Stimulated activated CD8-positive, alpha-beta memory T cell treated with anti-CD3 and anti-CD28 coated beads, Interleukin-15, amount 100 ng/mL, for 24 hours (primary cell): ENCODE measurements at places on chromosomes 16 and 17.

- no peak for DNase-seq
These were observed 616 bp downstream of the ACTG1 start for GRCh38 chr17:81511804-81512561.

DNA sequence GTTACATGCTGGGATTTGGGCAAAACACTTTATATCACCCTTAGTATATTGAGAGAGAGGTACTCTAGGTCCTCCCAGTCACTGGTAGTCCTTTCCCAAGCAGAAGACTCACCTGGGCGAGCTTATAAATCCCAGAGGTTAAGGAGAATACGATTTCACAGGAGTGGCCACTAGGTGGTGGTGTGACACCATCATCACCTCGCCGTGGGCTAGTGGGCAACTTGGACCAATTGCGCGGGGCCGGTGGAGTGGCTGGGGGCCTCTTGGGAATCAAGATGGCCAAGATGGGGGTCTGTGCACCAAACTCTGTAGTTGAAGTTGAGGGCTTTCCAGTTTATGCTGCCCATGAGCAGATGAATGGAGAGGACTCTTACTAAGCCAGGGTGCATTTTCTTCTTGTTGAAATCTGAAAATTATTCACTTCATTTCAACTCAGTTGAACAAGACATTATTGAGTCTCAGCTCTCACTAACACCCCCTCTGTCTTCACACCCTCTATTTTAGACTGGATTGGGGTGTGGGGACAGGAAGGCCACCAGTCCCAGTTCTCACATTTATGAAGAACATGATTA is 38.2 kb upstream of the PIRT start:
- no peak for DNase-seq

DNA sequence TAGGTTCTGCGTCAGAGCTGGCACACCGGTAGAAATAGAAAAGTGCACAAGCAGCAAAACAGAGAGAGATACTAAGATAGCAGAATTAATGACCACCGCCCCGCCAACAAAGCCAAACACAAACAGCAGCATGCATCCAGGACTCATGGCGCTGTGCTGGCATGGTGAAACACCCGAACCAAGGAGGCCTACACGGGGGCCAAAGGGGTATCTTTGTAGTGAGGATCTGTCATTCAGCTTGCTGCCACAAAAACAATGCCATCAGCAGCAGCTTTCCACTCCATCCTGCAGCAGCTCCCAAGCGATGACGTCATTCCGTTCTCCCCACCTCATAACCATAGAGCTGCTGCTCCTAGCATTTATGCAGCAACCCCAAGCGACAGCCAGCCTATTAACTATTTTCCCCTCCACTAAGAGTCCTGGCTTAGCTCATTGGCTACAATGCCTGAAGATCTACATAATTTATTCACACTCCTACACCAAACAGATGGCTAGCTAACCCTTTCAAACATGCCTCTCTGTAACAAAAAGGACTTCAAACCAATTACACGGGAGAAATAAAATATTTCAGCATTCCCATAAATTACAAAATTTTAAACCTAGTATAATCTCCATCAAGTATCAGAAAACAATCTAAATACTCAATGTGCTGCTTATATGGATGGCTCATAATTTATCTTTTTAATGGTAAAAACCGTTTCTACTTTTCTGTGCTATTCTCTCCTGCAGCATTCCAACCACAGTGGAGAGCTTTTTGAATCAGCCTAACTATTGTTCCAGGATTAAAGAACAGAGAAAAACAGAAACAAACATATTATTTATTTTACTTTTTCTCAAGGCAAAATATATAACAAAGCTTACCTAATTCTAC is 73.9 kb downstream of the SPAG9 start:
- DNase-seq = no peak

GRCh38 chr16:30374538-30374937 is at the start of gene MYL11:
Gene MYL11 (plus strand): TSS chr16:30374802. CDS start chr16:30374858, 56 bp downstream.
- no peak for DNase-seq

DNA sequence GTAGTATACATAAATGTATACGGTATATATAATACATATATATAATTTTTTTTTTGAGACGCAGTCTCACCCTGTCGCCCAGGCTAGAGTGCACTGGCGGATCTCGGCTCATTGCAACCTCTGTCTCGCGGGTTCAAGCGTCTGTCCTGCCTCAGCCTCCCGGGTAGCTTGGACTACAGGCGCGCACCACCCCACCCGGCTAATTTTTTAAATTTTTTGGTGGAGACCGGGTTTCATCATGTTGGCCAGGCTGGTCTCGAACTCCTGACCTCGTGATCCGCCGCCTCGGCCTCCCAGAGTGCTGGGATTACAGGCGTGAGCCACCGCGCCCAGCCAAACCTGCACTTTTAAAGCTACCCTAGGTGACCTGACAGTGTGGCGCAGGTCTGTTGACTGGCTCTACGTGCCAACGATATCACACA is 745 bp downstream of the PAM16 start:
- DNase-seq = no peak

DNA sequence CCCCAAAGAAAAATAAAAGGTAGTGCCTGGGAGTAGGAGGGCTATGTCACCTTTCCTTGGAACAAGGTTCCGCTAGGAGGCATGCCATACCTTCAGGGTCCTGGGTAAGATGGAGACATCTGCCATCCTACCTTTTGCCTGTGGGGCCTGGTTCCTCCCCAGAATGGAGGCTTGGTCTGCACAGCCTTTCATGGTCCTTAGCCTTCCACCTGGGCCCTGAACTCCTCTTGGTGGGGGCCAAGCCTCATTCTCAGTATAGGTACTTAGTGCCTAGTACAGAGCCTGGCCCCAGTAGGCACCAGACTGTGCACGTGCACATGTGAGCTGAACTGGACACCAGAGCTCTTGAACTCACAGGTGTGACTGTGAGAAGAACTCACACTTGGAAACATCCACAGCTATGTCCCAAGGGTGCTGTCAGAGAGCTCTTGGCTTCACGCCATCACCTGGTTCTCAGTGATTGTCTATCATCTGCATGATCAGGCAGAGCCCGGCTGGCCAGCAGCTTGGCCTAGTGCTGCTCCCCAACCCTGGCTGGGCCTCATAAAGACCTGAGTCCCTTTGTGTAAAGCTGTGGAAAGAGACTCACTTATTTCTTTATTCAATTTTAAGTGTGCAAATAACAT is 143.2 kb downstream of the SOCS1 start:
- DNase-seq = no peak

GRCh38 chr16:4184038-4184702 is 57.7 kb downstream of the SRL start:
- DNase-seq = no peak

DNA sequence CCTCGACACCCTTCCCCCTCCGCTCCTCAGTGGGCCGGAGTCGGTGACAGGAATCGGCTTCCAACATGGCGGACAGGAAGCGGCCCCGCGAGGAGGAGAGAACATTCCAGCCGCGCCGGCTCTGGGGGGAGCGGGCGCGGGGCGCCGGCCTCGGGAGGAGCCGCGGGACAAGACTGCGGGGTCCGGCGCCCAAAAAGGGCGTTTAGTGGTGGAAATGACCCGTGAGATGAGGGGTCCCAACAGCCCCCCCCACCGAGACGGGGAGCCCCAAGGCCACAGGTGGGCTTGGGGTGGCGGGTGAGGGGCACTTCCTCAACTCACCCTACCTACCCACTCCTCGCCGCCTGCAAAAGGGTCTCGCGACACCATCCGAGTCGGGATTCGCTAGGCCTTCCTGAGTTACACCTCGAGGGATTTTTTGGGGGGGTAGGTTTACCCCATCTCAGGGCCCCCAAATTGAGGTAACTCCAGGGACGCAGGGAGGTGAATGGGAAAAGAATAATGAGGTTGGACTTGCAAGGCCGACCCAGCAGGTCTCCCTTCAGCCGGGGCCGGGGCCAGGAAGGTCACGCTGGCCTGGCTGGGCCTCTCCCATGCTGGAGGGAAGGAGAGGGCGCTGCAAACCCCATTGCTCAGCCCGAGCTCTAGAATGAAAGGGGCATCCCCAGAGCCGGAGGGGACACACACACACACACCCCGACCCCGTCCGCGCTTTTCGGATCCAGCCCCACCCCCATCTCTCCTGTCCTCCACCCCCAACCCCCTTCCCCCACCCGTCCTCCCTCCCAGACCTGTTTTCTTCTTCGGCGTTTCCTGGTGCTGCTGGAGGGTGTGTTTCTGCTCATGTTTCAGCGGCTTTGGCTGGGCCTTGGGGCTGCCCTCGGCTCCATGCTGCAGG is 707 bp downstream of the NUFIP2 start:
- peak; percentile 31 for DNase-seq

GRCh38 chr17:32504166-32504990 is 17.6 kb downstream of the CDK5R1 start:
- no peak for DNase-seq

- DNase-seq = no peak
These were observed 696 bp upstream of the PSMC5 start for GRCh38 chr17:63826468-63827001.

GRCh38 chr17:65228734-65229620 is 91.8 kb downstream of the RGS9 start:
- DNase-seq = no peak

- DNase-seq = no peak
These were observed 9.7 kb downstream of the RHBDF2 start for GRCh38 chr17:76491271-76492122.

DNA sequence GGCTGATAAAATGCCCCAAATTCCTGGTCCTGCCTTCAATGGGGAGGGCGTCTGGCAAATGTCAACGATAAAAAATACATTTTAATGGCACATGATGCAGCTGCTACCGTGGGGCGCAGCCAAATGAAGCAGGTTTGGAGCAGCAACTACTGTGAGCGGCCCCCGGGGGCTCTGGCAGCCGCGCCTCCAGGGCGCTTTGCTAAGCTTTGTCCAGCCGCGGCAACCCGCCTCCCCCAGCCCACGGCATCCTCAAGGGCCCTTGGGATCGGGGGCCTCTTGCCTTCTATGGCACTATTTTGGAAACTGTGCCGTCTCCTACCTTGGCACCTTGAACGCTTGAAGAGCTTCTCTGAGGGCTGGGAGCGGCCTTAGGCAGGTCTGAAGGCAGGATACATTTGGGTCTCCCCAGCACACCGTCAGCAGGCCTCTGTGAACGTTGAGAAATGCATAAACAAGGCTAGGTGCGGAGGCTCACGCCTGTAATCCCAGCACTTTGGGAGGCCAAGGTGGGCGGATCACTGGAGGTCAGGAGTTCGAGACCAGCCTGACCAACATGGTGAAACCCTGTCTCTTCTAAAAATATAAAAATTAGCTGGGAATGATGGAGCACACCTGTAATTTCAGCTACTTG is 25.1 kb downstream of the TBX4 start:
- no peak for DNase-seq

- DNase-seq = peak; percentile 28
These were observed 32.1 kb upstream of the PRKCB start for GRCh38 chr16:23803591-23804123.

- DNase-seq = no peak
These were observed 356.6 kb upstream of the XYLT1 start for GRCh38 chr16:17827313-17827712.

GRCh38 chr16:50047864-50048263 is 17.9 kb upstream of the HEATR3 start:
- no peak for DNase-seq

DNA sequence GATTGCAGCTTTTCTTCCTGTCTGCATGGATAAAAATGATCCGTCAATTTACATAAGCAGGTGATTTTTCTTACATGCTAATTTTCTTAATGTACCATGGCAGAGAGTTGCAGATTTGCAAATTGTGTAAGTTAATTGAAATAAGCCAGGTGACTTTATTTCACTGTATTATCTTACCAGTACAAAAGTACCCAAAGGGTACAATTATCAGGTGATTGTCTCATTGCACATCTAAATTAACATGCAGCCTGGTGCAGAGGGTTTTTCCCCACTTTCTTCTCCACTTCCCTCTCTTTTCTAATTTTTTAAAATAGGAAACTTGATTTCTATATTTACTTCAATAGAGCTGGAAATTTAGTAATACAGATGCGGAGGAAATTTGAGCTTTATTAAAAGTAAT is 11.2 kb downstream of the NLK start:
- no peak for DNase-seq

DNA sequence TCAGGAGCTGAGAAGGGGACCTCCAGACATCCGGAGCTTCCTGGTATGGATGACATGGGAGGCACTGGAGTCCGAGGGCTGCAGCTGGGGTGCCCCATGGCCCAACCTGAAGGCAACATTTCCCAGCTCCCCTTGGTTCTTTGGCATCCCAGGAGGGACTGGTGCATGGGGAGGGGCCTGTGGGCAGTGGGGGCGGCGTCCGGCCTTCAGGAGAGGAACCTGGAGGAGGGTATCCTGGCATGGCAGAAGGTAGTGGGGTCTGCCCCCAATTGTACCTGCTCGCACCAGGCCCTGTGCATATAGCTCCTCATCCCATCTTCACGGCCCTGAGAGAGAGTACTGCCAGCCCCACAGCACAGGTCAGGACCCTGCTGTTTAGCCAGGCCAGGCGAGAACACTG is 11.9 kb downstream of the NPTX1 start:
- DNase-seq = no peak

DNA sequence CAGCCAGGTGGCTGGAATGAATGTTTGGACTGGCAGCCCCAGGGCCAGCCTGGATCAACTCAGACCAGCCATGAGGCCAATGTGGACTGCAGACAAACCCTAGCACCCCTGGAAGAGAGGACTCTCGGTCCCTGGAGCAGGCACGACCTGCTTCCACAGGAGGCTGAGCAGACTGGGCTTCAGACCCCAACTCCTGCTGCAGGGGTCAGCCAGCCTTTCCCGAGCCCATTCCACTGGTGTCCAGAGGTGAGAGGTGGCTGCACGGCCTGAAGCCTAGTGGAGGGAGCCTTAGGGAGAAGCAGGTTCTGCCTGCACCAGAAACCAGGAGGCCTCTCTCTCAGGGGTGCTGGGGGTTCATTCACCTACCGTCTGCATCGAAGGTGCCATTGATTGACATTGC is 97.1 kb downstream of the CPPED1 start:
- DNase-seq = no peak

DNA sequence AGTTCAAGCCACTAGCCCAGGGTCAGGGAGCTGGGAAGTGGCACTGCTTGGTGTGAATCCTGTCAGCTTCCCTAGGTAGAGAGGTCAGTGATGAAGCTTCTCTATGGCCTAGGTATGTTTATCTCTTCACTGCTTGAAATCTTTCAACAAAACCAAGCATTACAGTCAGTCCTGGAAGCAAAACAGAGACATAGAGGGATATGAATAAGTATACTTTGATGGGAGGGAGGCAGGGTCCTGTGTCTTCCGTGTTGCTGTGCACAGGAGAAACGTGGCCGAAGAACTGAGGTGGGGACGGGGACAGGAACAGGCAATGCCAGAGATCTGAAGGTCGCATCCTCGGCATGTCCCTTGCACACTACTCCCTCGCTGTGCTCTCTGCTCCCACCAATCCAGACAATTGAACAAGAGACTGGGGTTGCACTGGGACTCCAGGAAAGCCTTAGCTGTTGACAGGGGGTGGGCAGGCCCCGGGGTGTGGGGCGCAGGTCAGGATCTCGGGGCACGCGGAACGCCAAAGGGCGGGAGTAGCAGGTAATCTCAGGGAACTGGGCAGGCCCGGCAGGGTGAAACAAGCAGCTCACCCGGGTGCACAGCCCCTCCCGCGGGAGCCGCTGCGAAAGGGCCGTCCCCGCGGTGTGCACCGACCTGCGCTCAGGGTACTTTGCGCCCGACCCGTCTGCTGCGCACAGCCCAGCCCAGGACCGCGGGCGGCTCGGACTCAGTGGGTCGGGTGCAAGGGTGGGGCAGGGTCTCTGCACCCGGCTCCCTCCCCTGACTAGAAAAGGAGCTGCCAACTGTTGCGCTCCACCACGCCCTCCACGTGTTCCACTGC is at the start of gene MT1H:
Gene MT1H, plus strand, starts transcription at position 810 of the 835 bp plus-strand sequence. CDS start 71 bp downstream, outside the sequence.
- DNase-seq = no peak

- no peak for DNase-seq
These were observed 19.5 kb downstream of the MARVELD3 start for GRCh38 chr16:71645450-71645849.
